Cerebellum (tissue), 4 donors: ENCODE measurements at places on chromosomes 7 and 10. TPM values are rescaled to one million over a fixed set of nuclear protein-coding genes. Genes with fewer than 3 reads are reported as not detected.

Gene ZNF853
- total RNA-seq, result 10.4 TPM

Gene PAX4
- not detected for total RNA-seq

Gene ANKRD61
- total RNA-seq, result not detected

Gene CFAP70
- total RNA-seq, result 3.6 TPM

Gene ACTL6B
- 58.7 TPM for total RNA-seq

Gene NPFFR1
- total RNA-seq, result 0.54 TPM

Gene ERCC6
- total RNA-seq, result 44.9 TPM

Gene FRAT1
- 2.6 TPM for total RNA-seq

Gene ELFN1
- total RNA-seq, result 6.5 TPM

Gene LRRC4
- 21.4 TPM for total RNA-seq

Gene TMEM254
- total RNA-seq, result 12.5 TPM

Gene GARIN1A
- 1.9 TPM for total RNA-seq

Gene FAM25G
- total RNA-seq, result not detected

Gene MICALL2
- total RNA-seq, result 13.5 TPM

Gene MCM10
- total RNA-seq, result 6.4 TPM

Gene BEND7
- total RNA-seq, result 16.5 TPM

Gene GJD4
- not detected for total RNA-seq

Gene LAMB1
- 87.2 TPM for total RNA-seq

Gene ACBD7
- 16.7 TPM for total RNA-seq

Gene TFPI2
- total RNA-seq, result 1.4 TPM

Gene CASTOR2
- total RNA-seq, result 48.7 TPM

Gene CRTAC1
- 15.5 TPM for total RNA-seq

Gene TMEM236
- total RNA-seq, result 0.18 TPM

Gene RARRES2
- total RNA-seq, result 4.1 TPM

Gene ZSCAN25
- 20.9 TPM for total RNA-seq

Gene SSC4D
- 0.73 TPM for total RNA-seq

Gene RAB19
- total RNA-seq, result not detected

Gene GAD2
- total RNA-seq, result 29.6 TPM

Gene TBXAS1
- 3.8 TPM for total RNA-seq

Gene BBIP1
- total RNA-seq, result 44.1 TPM

Gene NPY4R
- total RNA-seq, result 0.27 TPM

Gene KCNH2
- 14.2 TPM for total RNA-seq

Gene CCDC172
- total RNA-seq, result not detected

Gene PTPN20
- 16.4 TPM for total RNA-seq

Gene SDHAF3
- 13.0 TPM for total RNA-seq

Gene SNCG
- 8.9 TPM for total RNA-seq

Gene ATOH7
- 1.5 TPM for total RNA-seq

Gene PRLHR
- 0.36 TPM for total RNA-seq

Gene PPP1R17
- 4.4 TPM for total RNA-seq

Gene TACC2
- 27.0 TPM for total RNA-seq

Gene LBX1
- 1.6 TPM for total RNA-seq

Gene ABCB4
- 3.8 TPM for total RNA-seq
